ENCODE measurements at places on chromosomes 12 and 14.

- DNase-seq: no peak
Measured at GRCh38 chr12:1879633-1880032, 38.8 kb downstream of the CACNA2D4 start.

GRCh38 chr12:13941258-13942249 is 39.8 kb downstream of the GRIN2B start:
- DNase-seq: peak; percentile 2

- DNase-seq: no peak
Measured at GRCh38 chr14:55328317-55328716, 57.1 kb downstream of the FBXO34 start.

- no peak for DNase-seq
Measured at GRCh38 chr14:52550661-52551060, 1.6 kb downstream of the TXNDC16 start.

DNA sequence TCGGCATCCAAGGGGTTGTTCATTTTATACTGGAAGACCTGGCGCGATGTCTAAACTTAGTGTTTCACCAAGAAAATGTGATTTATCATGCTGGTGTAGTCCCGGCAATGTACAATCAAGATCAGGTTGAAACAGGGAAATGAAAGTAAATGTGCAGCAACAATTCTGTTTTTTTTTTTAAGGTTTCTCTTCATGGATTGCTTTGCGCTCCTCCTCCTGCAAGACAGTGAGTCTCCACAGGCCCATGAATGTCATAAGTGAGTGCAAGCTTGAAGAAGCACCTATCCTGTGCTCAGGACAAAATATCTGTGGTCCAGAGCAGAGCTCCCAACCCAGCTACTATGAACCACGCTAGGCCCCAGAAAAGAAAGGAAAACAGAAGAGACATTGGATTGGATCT is 143.4 kb downstream of the KCNK10 start:
- DNase-seq: no peak

- DNase-seq: no peak
Measured at GRCh38 chr12:5535541-5535940, 103.6 kb downstream of the NTF3 start.

DNA sequence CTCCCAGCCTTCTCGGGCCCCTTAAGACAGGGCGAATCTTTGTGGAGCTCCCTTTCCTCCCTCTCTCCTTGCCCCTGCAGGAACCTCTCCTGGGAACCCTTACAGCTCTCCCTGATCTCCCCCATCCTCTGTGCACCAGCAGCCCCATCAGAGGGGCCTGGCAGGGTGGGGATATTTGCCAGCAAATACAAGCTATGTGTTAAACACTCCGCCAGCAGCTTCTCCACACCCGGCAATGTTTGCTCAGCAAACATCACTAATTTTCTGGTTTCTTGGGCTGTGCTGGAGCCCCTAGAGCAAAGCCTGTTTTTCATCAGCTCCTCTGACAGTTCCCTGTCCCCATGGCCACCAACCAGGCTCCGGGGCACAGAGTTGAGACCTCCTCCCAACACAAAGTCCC is 147.5 kb upstream of the LHX5 start:
- DNase-seq: peak; percentile 47

DNA sequence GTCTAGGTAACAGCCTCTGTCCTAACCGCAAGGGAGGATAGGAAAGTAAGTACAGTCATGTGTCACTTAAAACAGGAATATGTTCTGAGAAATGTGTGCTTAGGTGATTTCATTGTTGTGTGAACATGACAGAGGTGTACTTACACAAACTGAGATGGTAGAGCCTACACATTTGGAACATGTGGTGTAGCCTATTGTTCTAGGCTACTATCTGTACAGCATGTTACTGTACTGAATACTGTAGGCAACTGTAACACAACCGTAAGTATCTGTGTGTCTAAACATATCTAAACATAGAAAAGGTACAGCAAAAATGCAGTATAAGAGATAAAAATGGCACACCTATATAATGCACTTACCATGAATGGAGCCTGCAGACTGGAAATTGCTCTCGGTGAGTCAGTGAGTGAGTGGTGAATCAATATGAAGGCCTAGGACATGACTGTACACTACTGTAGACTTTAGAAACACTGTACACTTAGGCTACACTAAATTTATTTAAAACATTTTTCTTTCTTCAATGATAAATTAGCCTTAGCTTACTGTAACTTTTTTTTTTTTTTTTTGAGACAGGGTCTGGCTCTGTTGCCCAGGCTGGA is 13.2 kb upstream of the MDM2 start:
- no peak for DNase-seq

DNA sequence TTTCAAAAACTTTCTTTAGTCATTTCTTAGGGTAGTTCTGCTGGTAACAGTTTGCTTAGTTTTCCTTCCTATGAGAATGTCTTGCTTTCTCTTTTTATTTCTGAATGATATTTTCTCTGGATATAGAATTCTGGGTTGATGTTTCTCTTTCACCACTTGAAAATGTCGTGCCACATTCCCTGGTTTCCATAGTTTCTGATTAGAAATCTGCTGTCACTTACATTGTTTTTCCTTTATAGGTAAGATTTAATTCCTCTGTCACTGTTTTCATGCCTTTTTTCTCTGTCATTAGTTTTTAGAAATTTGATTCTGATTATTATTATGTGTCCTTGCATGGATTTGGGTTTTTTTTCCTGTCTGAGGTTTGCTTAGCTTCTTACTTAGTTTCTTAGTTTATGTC is 77.3 kb upstream of the PCNX4 start:
- no peak for DNase-seq

GRCh38 chr14:86955771-86956354 is 1037.1 kb downstream of the GALC start:
- DNase-seq: no peak

DNA sequence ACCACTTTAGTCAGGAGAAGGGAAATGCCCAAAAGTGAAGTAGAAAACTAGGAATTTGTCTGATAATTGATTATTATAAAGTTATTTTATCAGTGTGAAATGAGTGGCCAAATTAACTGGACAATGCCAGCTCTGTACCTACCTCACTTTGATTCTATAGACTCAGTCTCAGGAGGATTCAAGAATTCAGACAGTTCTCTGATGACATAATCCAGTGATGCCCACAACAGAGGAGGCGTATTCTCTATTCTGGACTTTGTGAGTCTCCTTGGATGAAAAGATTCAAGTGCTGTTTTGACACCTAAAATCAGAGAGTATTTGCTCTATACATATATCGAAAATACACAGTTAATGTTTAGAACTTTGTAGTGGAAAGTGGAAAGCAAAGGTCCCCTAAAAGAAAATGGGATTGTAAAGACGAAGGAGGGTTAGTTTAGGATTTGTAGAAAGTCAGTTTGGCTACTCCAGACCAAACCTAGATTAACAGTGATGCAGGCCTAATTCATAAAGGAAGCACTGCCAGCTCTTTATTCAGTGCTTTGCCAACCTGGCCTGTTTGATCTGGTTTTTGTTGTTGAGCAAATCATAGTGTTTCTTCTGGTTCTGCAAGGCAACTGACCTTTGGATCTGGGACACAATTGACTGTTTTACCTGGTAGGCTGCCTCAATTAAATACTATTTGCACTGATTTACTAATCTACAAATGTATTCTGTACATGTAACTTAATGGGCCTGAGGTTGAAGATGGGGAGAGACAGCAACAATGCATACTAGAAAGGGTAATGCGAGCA is 67.4 kb downstream of the DAD1 start:
- DNase-seq: no peak

GRCh38 chr14:50299585-50299984 is 12.4 kb downstream of the L2HGDH start:
- DNase-seq: no peak

DNA sequence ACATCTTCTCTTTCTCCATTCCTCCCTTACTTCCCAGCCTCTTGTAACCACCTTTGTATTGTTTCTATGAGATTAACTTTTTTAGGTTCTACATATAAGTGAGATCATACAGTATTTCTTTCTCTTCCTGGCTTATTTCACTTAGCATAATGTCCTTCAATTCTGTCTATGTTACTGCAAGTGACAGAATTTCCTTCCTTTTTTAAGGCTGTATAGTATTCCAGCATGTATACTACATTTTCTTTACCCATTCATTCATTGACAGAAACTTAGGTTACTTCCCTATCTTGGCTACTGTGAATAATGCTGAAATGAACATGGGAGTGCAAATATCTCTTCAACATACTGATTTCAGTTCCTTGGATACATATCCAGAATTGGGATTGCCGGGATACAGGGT is 18.2 kb downstream of the TMX1 start:
- DNase-seq: no peak

- no peak for DNase-seq
Measured at GRCh38 chr12:51307655-51308593, 16.1 kb downstream of the BIN2 start.

DNA sequence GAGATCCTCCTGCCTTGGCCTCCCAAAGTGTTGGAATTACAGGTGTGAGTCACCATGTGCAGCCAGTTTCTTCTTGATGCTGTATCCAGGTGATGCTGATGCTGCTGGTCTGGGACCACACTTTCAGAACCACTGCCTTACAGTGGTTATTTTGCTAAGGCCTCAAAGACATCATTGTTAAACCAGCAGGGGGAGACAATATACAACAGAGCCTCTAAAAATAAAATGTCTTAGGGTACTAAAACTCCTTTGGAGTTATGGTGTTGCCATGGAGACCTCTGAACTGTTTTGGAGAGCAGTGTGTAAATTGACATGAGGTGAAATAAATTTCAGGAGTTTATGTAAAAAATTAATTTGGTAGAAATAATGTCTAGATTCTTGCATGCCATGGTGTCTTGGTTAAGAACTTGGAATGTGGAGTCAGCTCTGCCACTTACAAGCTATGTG is 1.1 kb upstream of the ARG2 start:
- peak; percentile 39 for DNase-seq

GRCh38 chr12:38744041-38744440 is 161.3 kb downstream of the CPNE8 start:
- DNase-seq: no peak

DNA sequence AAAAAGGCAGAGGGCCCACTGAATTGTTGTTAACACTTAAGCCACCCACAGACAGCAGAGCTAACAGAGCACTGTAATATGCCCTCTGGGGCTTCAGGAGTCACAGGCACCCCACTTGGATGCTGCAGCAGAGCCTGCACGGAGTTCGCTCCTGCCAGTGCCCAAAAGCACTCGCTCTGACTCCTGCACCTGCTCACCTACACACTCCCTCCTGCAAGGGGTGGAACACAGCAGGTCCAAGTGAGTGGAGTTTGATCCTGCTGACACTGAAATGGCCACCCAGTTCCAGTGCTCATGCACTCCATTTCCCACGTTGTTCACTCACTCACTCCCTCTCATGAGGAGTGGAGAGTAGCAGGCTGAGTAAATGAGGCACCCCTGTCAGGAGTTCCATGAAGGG is 68.8 kb downstream of the OSBPL8 start:
- no peak for DNase-seq

DNA sequence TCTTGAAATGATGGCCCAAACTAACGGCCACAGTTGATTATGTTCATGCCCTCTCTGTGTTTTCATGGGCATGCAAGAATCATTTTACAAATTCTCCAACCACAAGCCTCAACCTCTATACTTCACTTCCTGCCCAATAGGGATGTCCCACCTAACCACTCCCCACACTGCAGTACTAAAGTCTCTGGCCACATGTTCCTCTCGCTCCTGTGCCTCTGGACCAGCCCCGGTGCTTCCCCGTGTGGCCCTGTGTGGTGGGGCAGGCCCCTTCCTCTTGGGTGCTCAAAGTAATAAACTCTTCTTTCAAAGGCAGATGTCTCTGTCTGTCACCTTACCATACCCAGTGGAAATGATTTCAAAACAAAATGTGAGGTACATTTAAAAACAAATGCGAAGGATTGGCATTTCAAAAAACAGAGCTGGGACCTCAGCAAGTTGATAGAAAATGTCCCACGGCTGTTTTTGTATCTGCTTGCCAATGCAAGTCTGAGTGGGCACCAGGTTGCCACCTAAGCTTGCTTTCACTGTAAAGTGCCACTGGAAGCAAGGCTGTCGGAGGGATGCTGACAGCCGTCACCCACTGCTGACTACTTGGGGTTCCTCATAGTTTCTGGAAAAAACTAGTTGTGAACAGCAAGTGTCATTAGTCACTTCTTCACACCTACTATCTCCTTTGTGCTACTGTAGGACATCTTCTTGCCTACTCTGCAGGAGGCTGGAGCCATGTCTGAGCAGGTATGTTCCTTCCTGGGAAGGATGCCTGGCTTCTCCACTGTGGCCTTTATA is 8.2 kb upstream of the SERPINA11 start:
- no peak for DNase-seq

GRCh38 chr12:59070322-59070933 is 150.1 kb upstream of the LRIG3 start:
- peak; percentile 8 for DNase-seq

DNA sequence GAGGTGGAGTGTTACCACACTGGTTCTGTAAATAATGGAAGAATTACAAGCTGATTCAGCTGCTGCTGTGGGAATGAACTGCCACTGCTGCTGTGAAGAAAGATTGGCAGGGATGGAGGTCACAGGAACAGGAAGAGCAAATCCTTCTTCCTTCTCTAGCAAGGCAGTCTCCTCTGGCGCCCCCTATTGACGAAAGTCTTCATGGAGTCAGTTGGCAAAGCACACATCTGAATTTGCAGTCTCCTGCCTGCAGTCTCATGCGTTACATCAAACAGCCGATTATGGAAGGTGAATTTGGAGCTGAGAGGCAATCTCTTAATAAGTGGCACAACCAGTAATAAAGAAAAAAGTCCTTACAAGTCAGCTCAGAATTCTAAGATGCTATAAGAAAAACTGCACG is 106.0 kb upstream of the TMTC1 start:
- peak; percentile 71 for DNase-seq

DNA sequence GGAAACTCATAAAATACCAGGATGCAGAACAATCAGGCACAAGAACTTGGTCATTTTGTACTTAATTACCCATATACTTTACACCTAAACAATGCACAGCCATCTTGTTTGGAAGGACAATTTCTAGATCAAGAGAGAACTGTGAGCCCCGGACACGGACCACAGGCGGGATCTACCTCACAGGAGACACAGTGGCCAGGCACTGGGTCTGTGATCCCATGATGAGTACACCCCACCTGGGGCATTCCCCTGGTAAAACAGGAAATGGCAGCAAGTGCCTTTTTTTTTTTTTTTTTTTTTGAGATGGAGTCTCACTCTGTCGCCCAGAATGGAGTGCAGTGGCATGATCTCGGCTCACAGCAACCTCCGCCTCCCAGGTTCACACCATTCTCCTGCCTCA is 15.2 kb downstream of the GOLGA3 start:
- no peak for DNase-seq
